ENCODE measurements at places on chromosomes 11 and 22. TPM values are rescaled to one million over a fixed set of nuclear protein-coding genes. Genes with fewer than 3 reads are reported as not detected.

The DBX1 gene
- total RNA-seq = 2.5 TPM

DNA sequence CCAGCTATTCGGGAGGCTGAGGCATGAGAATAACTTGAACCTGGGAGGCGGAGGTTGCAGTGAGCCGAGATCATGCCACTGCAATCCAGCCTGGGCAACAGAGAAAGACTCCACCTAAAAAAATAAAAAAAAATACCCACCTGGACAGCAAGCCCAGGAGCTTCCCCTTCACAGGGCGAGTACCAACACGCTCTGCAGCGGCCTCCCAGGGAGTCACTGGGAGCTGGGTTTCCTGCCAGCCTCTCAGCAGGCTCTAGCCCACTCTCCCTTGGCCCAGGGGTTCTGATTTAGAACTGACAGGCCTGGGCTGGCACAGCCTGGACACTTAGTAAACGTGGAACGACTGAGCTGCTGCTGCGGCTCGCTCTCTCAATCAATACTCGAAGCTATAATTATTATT lies 2.0 kb upstream of the CABP7 start:
- DNase-seq = no peak
- peaks cover 36% of the 10 kb centered on the region for H3K4me1 ChIP-seq
- no peak overlapping the region for H3K4me3 ChIP-seq
- no peaks in the 10 kb centered on the region for H3K27me3 ChIP-seq

DNA sequence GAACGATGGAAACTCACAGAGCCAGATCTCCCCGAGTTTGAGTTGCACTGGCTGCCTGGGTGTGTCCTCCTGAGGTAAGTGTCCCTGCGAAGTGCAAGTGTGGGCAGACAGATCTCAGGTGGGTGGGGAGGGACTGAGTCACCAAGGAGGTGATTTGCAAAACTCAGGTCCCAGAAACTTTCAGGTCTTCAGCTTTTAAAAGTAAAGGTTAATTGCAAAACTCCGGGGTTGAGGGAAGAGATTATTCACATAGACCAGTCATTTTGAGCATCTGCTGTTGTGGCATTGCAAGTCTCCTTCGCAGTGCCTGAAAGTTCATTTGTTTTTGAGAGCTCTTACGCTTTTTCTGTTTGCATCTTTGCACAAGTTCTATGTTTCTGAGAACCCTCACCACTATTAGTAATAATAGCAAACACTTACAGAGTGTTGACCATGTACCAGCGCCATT lies 7.1 kb downstream of the CD44 start:
- no peaks in the 10 kb centered on the region for H3K27me3 ChIP-seq
- no peaks in the 10 kb centered on the region for H3K36me3 ChIP-seq
- H3K27ac ChIP-seq = no peak overlapping the region
- H3K4me3 ChIP-seq = no peak overlapping the region
- no peak for DNase-seq
- peaks cover 17% of the 10 kb centered on the region for H3K4me1 ChIP-seq

- DNase-seq = no peak
- no peak overlapping the region for H3K4me3 ChIP-seq
- no peaks in the 10 kb centered on the region for H3K36me3 ChIP-seq
- no peak overlapping the region for H3K27ac ChIP-seq
- no peaks in the 10 kb centered on the region for H3K27me3 ChIP-seq
These were observed 31.3 kb downstream of the MYO7A start for GRCh38 chr11:77159219-77159936.

DNA sequence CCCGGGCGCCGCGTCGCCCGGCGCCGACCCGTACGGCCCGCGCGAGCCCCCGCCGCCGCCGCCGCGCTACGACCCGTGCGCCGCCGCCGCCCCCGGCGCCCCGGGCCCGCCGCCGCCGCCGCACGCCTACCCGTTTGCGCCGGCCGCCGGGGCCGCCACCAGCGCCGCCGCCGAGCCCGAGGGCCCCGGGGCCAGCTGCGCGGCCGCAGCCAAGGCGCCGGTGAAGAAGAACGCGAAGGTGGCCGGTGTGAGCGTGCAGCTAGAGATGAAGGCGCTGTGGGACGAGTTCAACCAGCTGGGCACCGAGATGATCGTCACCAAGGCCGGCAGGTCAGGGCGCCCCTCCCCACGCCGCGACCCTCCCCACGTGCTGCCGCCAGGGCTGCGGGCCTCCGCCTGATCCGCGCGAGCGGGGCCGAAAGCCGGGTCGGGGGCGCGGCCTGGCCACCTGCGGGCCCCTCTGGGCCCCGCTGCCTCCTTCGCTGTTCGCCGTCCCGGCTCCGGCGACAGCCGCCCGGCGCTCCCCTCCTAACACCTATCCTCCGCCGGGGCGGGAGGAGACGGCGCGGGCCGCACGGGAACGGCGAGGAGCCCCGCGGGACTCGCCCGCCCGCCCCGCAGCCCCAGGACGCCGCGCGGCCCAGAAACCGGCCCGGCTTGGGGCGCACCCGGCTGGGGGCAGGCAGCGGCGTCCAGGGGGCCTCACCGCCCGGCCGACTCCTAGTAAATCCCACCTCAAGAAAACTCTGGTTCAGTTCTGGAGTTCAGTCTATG lies 560 bp downstream of the TBX1 start:
- DNase-seq = peak; percentile 33
- H3K36me3 ChIP-seq = peaks cover 26% of the 10 kb centered on the region
- peak overlapping the region; percentile 27 for H3K27ac ChIP-seq
- peaks cover 5% of the 10 kb centered on the region for H3K4me1 ChIP-seq

DNA sequence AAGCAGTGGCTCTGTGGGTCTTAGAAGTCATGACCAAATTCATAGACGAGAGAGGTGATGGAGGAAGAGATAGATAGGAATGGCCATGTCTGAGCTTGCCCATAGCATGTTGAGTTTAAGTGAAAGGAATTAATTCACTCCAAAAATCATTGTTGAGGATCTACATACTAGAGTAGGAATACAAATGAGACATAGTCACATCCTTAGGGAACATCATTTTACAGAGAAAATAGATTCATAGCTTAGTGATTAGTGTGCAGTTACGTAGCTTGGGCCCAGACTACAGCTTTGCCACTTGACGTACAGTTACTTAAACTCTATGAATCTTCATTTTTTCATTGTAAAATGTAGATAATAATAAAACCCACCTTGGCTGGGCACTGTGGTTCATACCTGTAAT lies 21.4 kb upstream of the BMAL1 start:
- H3K4me1 ChIP-seq = peaks cover 5% of the 10 kb centered on the region
- no peaks in the 10 kb centered on the region for H3K27me3 ChIP-seq
- H3K36me3 ChIP-seq = no peaks in the 10 kb centered on the region
- H3K4me3 ChIP-seq = no peak overlapping the region
- DNase-seq = no peak

DNA sequence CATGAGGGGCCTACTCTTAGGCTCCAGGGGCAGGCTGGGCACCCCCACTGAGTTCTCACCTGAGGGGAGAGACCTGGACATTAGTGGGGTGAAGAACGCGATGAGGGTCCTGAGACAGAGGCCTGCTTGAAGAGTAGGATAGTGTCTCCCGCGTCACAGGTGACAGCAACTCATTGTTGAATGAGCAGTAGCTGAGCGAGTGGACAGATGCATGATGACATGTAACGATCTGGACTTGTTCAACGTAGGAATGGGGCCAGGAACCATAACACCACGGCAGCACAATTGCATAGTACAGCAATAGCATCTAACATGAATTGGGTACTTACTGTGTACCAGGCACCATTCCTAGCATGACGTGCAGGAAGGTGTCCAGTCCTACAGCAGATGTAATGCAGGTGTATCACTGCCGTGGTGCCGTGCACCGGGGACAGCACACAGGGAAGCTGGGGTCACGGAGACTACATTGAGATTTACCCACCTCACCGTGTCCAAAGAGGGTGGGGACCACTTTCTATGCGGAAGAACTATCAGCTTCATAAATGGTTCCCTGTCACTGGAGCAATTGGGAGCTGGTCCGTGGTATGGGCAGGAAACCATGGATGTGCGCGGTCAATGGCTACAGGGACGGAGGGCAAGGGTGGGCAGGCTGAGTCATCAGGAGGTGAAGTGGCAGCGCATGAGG lies 1019.1 kb downstream of the TBC1D22A start:
- no peaks in the 10 kb centered on the region for H3K36me3 ChIP-seq
- H3K4me3 ChIP-seq = no peak overlapping the region
- no peaks in the 10 kb centered on the region for H3K4me1 ChIP-seq
- H3K27me3 ChIP-seq = no peaks in the 10 kb centered on the region
- DNase-seq = no peak
- no peak overlapping the region for H3K27ac ChIP-seq

DNA sequence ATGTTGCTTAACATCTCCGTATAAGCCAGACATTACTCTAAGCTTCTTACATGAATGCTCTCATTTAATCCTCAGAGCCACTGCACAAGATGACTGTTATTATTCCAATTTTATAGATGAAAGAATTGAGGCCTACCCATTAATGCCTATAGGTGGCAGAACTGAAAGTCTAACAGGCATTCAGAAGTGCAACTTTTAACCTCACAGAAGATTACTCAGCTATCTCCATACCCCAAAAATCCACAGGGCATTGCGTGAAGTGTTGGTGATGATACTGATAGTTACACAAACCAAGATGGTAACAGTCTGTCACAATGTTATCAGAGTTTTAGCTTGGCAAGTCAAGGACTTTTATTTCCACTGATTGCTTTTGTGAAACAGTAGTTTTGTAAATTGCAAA lies 130.5 kb downstream of the ARHGAP42 start:
- H3K4me1 ChIP-seq = peaks cover 3% of the 10 kb centered on the region
- DNase-seq = no peak
- H3K27ac ChIP-seq = no peak overlapping the region
- no peaks in the 10 kb centered on the region for H3K36me3 ChIP-seq
- no peak overlapping the region for H3K4me3 ChIP-seq

GRCh38 chr11:112625814-112626213 lies 335.4 kb upstream of the NCAM1 start:
- no peak overlapping the region for H3K4me3 ChIP-seq
- no peaks in the 10 kb centered on the region for H3K4me1 ChIP-seq
- no peak overlapping the region for H3K27ac ChIP-seq

GRCh38 chr11:125165111-125165842 lies 726 bp downstream of the PKNOX2 start:
- H3K36me3 ChIP-seq = no peaks in the 10 kb centered on the region
- H3K27me3 ChIP-seq = no peaks in the 10 kb centered on the region
- peak; percentile 40 for DNase-seq
- H3K4me3 ChIP-seq = peak overlapping the region; percentile 95
- H3K4me1 ChIP-seq = peaks cover 29% of the 10 kb centered on the region
- peak overlapping the region; percentile 74 for H3K27ac ChIP-seq

GRCh38 chr22:24440718-24441405 lies 13.5 kb downstream of the ADORA2A start:
- H3K36me3 ChIP-seq = no peaks in the 10 kb centered on the region
- H3K4me1 ChIP-seq = peaks cover 35% of the 10 kb centered on the region
- no peak overlapping the region for H3K4me3 ChIP-seq
- no peaks in the 10 kb centered on the region for H3K27me3 ChIP-seq
- DNase-seq = no peak
- no peak overlapping the region for H3K27ac ChIP-seq

DNA sequence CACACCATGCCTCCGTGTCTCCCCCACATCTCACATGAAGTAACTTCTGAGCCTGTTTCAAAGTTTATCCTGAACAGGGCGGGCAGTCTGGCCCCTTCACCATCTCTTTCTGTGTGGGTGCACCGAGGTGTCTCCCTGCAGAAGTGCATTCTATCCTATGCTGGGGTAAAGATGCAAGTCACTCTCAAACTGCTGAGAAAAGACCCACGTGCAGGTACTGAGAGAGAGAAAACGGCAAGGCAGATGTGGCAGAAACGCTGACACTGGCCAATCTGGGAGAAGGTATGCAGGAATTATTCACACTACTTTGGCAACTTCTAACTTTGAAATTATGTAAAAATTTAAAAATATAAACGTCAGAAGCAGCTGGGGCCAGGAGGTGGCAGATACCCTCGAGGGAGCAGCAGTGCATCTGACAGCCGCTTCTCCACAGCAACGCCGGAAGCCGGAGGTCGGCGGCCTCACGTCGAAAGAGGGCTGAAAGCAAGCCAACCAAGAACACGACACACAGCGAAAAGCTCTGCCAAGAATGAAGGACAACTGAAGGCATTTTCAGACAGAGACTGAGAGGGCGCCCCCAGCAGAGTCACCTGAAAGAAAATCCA lies 34.2 kb upstream of the MOB2 start:
- no peak for DNase-seq
- no peaks in the 10 kb centered on the region for H3K27me3 ChIP-seq
- H3K4me3 ChIP-seq = no peak overlapping the region
- H3K36me3 ChIP-seq = no peaks in the 10 kb centered on the region
- H3K27ac ChIP-seq = no peak overlapping the region

GRCh38 chr22:47842119-47842518 lies 1079.7 kb downstream of the TBC1D22A start:
- H3K27ac ChIP-seq = no peak overlapping the region
- no peak for DNase-seq
- no peak overlapping the region for H3K4me3 ChIP-seq
- H3K4me1 ChIP-seq = peaks cover 51% of the 10 kb centered on the region

DNA sequence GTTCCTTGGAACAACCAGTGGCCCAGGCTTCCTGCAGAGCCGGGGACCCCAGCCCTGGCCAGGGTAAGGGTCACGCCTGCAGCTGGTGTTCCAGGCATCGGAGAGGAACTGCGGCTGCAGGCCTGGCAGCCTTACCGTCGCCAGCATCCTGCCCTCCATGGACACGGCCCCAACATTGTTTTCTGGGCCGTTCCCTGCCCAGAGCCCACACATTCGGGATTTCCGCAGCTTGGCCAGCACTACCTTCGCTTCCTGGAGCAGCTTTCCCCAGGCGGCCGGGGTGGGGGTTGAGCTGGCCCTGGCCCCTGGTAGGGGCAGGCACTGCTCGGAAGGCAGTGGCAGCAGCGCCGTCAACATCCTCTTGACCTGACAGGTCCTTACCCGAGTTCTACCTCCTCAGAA lies 17.7 kb downstream of the TXN2 start:
- no peak overlapping the region for H3K4me3 ChIP-seq
- H3K27me3 ChIP-seq = no peaks in the 10 kb centered on the region
- H3K4me1 ChIP-seq = peaks cover 70% of the 10 kb centered on the region
- no peaks in the 10 kb centered on the region for H3K36me3 ChIP-seq

The PARVG gene
- total RNA-seq = not detected

DNA sequence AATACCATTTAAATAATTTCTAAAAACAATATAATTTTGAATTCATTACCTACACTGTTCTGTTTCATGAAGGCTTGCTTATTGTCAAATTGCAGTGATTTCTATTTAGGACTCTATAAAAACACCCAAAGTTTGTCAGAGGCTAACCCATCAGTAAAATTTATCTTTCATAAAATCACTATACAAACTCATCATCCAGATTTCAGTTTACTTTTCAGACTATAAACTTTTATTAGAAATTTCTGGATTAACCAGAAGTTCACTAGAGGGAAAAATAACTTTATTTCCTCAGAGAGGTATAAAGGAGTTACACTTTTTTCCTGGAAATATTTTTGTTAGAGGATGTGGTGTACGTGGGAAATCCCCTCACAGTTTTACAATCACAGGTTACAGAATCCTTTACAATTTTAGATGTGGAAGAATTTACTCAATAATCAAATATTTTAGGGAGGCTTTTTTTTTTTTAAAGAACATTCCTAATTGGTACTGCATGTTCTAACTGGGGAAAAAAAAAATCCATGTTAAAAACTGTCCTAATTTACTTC lies 176.7 kb downstream of the SWAP70 start:
- H3K27me3 ChIP-seq = no peaks in the 10 kb centered on the region
- no peak overlapping the region for H3K27ac ChIP-seq
- H3K4me3 ChIP-seq = no peak overlapping the region

- H3K4me1 ChIP-seq = peaks cover 55% of the 10 kb centered on the region
- no peaks in the 10 kb centered on the region for H3K36me3 ChIP-seq
- H3K27ac ChIP-seq = peak overlapping the region; percentile 97
- no peaks in the 10 kb centered on the region for H3K27me3 ChIP-seq
- no peak for DNase-seq
These were observed 17.2 kb downstream of the MYEOV start for GRCh38 chr11:69310934-69311766.

The MIOX gene
- not detected for total RNA-seq

The TAGLN gene
- total RNA-seq = 4.2 TPM

All from SJCRH30 (cell line).